NCI-H446 (cell line): ENCODE measurements at places on chromosomes 12 and 14.

DNA sequence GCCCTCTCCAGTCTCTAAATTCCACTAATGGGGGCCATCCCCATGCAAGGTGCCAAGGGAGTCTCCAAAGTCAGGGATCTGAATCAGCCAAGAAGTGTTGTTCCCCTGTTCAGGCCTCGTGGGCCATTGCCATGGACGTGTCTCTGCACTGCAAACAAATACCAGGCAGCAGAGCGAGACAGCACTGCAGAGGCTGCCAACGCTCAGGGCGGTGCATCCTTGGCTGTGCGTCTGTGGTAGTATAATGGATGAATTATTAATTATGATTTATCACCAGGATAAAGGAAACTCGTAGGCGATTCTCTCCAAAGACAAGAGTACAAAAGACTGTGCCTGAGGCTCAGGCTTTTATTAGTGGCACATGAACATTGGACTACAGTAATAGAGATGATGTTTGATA, 122.3 kb upstream of the NTF3 start:
- DNase-seq = peak; percentile 89

GRCh38 chr12:71400481-71400880, 39.1 kb upstream of the LGR5 start:
- no peak for DNase-seq

DNA sequence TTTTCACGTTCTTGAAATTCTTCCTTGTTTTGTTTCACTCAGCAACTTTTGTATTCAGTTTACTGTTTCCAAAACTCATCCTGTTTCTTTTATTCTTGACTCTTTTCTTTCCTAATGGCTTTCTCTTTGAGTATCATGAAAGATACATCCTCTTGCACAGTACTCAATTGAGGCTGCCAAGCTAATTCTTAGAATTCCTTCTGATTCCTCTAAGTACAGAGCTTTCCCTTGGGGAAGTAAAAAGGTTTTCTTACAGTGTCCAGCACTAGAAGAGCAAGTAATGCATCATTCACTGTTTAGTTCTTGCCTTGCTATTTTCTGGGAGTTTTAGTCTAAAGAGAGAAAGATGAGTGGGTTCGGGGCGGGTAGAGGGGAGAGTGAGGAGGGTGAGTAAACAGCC, 154.1 kb downstream of the NEDD1 start:
- no peak for DNase-seq

- no peak for DNase-seq
Observed at GRCh38 chr12:50678650-50679365, 85.1 kb upstream of the ATF1 start.

DNA sequence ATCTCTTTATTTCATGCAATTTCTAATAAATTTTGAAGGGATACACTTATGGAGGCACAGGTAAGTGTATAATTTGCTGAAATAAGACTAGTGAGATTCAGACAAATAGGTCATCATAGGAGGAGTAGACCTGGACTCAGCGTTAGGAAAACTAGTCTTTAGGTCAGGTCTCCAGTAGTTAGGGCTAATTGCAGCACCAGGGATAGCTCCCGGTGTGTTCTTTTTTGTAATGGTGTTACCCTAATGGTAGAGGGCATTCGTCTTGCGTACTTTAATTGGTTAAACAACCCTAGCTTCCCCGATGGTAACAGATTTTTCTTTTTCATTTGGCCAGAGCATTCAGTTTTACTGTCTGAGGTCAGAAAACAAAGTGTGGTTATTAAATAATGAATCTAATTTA, 64.9 kb downstream of the ARID2 start:
- no peak for DNase-seq
